ENCODE measurements at places on chromosomes 13 and 19. TPM values are rescaled to one million over a fixed set of nuclear protein-coding genes. Genes with fewer than 3 reads are reported as not detected.

DNA sequence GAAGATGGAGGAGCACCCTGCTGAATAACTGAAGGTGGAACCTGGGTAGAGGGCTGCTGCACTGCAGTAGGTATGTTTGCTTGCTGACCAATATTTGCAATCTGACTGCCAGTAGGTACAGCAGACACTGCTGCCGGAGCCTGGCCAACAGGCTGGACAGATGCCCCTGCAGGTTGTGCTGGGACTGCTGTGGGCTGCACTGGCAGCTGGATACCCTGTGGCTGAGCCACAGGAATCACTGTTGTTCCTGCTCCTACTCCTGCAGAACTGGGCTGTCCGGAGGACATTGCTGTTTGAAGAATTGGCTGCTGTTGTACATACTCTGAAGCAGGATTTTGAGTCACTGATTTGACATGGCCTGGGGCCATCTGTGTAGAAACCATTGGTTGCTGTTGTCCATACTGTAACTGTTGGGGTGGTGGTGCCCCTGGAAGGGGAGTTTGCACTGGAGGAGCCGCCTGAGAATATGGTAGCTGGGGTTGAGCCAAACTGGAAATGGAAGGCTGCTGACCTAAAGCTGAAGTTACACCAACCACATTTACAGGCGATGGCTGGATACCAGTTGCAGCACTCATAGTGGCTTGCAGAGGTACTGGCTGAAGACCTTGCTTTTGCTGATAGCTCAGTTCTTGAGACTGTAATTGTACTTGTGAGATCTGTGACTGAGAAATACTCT, 2.2 kb downstream of the TSC22D1 start:
- H3K36me3 ChIP-seq, result peaks cover 25% of the 10 kb centered on the region
- DNase-seq, result no peak
- peak overlapping the region; percentile 92 for H3K4me3 ChIP-seq
- peak overlapping the region; percentile 22 for H3K27ac ChIP-seq

GRCh38 chr13:109096101-109096500, 466.7 kb downstream of the MYO16 start:
- peaks cover 3% of the 10 kb centered on the region for H3K36me3 ChIP-seq
- H3K4me1 ChIP-seq, result no peaks in the 10 kb centered on the region
- no peak for DNase-seq
- H3K27me3 ChIP-seq, result no peaks in the 10 kb centered on the region

ZNF20 gene
- total RNA-seq, result 7.8 TPM

DNA sequence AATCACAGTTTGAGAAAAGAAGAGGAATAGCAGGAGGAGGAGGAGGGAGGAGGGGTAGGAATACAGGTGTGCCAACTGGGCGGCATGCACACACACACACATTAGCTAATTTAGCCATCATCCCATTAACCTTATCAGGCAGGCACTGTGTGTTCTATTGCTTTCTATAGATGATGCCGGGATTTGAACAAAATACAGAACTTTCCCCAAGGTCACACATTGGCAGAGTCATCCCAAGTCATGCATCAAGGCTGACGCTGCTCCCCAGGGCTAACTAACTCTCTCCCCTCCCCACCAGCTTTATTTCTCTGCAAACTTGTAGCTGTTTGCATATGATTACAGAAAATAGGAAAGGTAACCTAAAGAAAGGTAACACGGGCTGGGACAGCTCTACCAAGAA, 83.0 kb downstream of the NUFIP1 start:
- no peak overlapping the region for H3K27ac ChIP-seq
- no peak overlapping the region for H3K4me3 ChIP-seq
- H3K27me3 ChIP-seq, result no peaks in the 10 kb centered on the region
- H3K4me1 ChIP-seq, result peaks cover 34% of the 10 kb centered on the region

DNA sequence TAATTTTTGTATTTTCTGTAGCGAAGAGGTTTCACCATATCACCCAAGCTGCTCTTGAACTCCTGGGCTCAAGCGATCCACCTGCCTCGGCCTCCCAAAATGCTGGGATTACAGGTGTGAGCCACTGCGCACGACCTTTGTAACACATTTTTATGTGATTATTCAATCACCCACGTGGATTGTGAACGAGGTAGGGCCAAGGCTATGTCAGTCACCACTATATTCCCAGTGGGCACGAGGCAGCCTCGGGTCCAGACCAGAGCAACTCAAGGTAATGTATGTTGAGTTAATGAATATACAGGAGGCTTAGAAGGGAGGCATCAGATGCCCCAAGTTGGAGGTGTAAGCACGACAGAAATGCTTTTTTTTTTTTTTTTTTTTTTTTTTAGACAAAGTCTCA, 8.9 kb downstream of the PTGIR start:
- H3K27ac ChIP-seq, result no peak overlapping the region
- no peaks in the 10 kb centered on the region for H3K36me3 ChIP-seq
- no peak overlapping the region for H3K4me3 ChIP-seq
- DNase-seq, result no peak

GRCh38 chr13:66984241-66984640, 245.9 kb downstream of the PCDH9 start:
- DNase-seq, result no peak
- no peaks in the 10 kb centered on the region for H3K27me3 ChIP-seq
- H3K27ac ChIP-seq, result no peak overlapping the region
- H3K36me3 ChIP-seq, result no peaks in the 10 kb centered on the region

GRCh38 chr19:50001775-50002174, 23.4 kb downstream of the VRK3 start:
- no peaks in the 10 kb centered on the region for H3K27me3 ChIP-seq
- H3K27ac ChIP-seq, result no peak overlapping the region
- no peak overlapping the region for H3K4me3 ChIP-seq
- H3K4me1 ChIP-seq, result no peaks in the 10 kb centered on the region
- H3K36me3 ChIP-seq, result peaks cover 12% of the 10 kb centered on the region

DCT gene
- total RNA-seq, result not detected

SHISA7 gene
- total RNA-seq, result 0.79 TPM

DNA sequence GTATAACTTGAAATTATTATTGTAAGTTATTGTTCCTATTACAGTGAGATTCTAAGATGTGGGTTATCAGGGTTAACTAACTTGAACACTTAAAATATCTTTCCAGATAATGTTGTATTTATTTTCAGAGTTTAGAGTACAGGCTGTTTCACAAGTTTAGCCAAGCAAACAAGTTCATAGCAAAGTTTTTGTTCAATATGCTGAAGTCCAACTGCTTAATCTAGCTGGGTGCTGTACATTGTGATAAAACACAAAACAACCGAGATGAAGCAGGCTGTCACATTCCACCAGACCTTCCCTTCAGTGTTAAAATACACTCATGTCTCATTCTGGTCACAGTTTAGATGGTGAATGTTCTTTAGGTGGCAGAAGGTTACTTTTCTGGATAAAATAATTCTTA, 148.0 kb upstream of the PCDH20 start:
- no peak overlapping the region for H3K4me3 ChIP-seq
- no peak overlapping the region for H3K27ac ChIP-seq
- no peak for DNase-seq
- H3K27me3 ChIP-seq, result no peaks in the 10 kb centered on the region
- H3K4me1 ChIP-seq, result no peaks in the 10 kb centered on the region

DNA sequence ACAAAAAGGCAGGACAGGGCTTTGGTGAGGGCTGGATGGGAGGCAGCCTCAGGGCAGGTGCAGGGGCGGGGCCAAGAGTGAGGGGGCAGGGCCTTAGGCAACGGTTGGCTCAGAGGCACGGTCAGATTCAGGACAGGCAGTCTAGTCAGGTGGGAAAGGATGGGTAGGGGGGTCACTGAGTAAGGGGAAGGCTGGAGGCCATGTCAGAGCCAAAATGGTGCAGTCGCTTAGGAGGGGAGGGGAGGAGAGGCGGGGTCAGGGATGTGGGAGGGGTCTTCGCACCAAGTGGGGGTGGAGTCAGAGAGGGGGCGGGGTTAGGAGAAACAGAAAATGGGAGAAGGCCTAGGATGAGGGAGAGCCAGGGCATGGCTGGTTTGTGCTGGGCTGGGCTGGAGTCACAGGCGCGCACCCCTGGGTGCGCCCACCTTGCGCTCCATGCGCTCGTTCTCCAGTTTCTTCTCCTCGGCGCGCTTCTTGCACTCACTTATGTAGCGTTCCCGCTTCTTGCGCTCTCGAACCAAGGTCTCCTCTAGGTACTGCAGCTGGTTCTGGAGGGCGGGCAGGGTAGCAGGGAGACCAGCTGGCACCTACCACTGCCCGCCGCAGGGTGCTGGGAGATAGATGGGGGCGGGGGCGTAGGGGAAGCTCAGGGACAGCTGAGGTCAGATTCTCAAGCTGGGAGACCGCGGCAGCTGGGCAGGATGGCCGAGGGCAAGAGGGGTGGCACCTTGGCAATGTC, 6.8 kb upstream of the RGL3 start:
- no peak overlapping the region for H3K27ac ChIP-seq
- no peak overlapping the region for H3K4me3 ChIP-seq
- peak; percentile 76 for DNase-seq
- H3K27me3 ChIP-seq, result peaks cover 15% of the 10 kb centered on the region

All from WTC11 (cell line).